Stimulated activated CD4-positive, alpha-beta T cell treated with anti-CD3 and anti-CD28 coated beads, Interleukin-1b, Interleukin-23, amount 100 ng/mL, for 4 hours (primary cell): ENCODE measurements at places on chromosomes 2 and 18.

DNA sequence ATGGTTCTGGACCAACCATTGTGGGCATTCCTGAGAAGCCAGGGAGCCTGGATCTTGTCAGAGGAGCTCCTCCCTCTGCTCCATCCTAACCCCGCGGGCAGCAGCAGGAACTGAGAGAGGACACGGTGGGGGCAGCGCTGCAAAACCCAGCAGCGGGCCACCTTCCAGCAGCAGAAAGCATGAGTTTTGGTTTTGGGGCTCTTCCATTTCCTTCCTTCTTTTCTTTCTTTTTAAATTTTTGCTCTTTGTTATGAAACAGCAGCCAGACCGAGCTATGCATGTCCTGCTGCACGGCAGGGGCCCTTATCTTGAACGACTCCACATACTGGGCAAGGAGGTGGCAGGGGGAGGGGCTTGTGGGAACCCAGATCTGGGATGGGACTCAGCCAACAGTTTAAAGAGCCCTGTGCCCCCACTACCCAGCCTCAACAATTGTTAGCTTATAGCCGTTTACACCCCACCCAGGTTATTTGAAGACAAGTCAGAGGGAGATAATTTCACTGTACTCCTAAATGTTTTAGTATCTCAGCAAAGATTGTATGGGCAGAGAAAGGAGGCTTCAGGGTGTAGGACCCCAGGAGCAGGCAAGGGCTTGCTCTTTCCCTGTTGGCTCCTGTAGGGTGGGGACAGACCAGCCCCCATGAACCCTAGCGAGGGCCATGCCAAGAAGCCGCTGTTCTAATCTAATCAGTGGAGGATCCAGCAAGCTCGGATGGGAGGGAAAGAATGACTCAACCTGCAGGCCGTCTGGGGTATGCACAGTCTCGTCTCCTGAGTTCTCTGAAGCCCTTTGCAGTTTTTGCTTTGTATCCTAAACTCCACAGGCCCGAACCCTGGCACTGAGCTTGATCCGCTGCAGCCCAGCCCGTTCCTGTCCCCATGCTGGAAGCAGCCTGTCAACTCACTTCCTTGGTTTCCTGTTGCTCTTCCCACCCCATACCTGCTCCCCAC, 75.3 kb downstream of the LRRFIP1 start:
- no peak for DNase-seq

- no peak for DNase-seq
These were observed 12.4 kb downstream of the RALB start for GRCh38 chr2:120265006-120265405.

DNA sequence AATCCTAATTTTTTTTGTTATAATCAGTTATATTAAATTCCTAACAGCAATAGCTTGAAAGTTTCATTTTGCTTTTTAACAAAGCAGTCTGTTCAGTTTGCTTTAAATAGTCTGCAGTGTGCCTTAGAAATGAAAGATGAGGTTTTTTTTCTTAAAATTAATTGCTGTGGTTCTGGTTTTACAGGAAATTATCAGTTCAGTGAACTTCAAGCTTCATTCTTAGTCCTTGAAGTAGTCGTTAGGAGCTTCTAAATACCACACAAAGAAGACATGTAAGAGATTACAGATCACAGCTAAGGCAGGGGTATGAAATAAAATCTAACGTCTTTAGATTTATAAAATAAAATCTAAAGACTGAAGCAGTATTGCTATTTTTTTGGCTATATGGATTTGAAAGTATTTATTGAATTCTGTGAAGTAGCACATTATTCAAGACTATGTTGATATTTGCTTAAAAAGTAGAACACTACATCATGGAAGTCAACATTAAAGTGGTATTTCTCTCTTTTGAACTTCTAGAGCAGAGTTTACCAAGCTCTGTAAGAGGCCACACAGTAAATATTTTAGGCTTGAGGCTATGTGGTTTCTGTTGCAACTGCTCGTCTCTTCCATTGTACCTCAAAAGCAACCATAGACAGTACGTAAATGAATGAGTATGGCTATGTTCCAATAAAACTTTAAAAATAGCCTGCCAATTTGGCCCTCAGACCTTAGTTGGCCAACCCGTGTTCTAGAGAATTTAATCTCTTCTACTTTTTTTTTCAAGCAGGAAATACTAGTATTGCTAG, 81.5 kb upstream of the STON1 start:
- no peak for DNase-seq

- no peak for DNase-seq
These were observed 558 bp downstream of the FBXO41 start for GRCh38 chr2:73283545-73284295.
